ENCODE measurements at places on chromosomes 2 and 18.

DNA sequence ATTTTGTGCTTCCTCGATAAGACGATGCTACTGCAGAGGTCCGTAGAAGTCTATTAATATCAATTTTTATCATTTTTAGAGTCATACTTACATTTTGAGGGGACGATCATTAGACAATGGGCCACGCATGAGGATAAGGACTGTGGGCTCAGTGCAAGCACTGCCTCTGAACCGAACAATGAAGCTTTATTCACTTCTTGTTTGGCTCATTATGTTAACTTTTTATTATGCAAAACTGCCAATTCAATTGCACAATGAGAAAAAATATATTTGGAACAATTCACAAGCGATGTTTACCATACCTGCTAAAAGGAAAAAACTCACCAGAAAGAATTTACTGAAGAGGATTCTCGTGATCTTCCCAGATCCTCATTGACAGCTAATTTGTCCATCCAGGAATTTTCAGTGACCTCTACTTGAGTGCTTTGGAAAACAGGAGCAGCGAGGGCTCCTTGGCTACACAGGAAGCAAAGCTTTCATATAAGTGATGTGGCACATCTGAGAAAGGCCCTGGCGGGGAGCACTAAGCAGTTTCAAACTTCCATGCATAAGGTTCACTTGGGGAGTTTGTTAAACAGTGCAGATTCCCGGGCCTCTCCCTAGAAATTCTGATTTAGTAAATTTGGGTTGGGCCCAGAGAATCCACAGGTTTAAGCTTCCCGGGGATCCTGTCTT is 13.3 kb upstream of the CAPN13 start:
- DNase-seq, result no peak

- DNase-seq, result no peak
Measured at GRCh38 chr18:59961070-59961469, 61.3 kb downstream of the PMAIP1 start.

GRCh38 chr2:214542295-214542694 is 131.4 kb downstream of the VWC2L start:
- no peak for DNase-seq

DNA sequence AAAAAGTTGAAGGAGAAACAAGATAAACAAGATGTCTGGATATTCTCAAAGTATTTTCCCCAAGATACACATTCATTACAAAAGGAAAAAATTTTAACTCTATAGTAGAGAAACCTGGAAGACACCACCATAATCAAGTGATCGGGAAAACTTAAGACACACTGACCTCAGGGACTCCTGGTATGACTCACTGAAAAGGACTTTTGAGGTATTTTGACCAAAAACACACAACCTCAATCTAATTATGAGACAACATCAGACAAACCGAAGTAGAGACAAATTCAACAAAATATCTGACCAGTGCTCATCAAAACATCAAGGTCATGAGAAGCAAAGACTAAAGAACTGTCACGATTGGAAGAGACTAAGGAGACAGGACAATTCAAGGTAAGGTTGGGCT is 34.7 kb downstream of the LPIN2 start:
- DNase-seq, result no peak

DNA sequence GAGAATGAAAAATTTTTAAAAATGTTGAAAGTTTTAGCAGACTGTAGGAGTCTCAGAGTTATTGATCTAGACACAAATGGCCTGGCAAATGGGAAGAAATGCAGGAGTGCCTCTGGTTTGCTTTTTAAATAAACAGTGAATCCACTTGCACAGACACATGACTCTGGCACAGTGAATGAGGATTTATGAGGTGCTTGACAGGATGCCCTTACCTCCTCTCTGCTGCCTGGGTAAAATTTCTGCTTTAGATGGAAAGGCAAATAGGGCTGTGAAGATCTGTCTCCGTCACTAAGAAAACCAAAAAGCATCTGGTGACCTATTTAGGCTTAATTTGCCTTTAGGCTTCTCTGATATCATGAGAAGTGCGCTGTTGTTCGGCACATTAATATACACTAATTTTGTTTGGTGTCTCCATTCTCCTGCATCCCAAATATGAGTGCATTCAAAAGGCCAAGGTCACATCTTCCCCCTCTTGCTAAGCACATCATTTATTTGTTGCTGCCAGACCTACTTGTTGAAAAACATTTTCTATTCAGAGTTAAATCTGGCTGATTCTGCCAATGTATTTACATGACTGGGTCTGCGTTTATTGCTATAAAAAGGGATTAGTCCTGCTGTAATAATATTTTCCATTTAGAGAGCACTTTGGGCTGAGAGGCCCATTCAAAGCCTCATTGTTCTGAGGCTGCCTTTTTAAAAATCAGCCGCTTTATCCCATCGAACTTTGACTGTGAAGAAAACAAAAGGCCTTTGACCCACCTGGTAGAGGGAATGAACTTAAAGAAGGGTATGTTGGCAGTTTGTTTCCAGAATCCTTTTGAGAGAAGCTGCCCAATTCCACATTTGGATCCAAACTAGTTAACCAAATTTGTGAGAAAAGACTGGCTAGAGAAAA is 94.9 kb downstream of the RNF152 start:
- DNase-seq, result no peak

DNA sequence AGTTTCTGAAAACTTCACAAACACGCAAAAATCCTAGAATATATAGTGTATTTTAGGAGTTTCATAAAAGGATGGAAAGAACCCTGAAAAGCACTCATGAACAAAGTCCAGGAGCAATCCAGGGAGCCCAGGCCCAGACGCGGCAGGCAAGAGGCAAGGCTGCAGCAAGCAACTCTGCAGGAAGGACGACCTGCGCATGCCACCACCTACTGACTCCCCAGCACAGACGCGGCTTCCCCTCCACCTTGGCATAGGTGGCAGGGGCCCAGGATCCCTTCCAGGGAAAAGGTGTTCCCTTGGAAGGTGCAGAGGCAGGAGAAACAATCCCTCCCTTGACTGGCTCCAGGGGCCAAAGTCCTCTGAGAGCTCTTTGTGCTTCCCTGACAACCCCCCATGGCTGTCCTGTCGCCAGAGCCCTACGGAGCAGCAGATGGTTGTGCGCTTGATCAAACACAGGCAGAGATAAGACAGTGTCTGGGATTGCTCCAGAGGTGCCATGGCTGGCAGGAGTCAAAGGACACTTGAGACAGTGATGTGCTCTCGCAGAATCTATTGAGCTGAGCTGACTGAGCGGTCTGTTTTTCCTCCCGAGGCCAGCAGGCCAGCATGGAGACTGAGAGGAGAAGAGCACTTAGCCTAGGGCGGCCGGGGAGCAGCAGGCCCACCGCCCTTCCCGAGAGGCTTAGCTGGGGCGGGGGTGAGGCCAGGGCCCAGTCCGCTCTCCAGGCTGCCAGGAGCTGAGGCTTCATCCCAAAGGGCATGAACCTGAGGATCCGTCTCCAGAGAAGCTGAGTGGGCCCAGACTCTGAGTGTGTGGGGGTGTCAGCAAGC is 10.8 kb upstream of the AMER3 start:
- no peak for DNase-seq

All from naive thymus-derived CD8-positive, alpha-beta T cell (primary cell).